ENCODE measurements at places on chromosomes 1 and 21. TPM values are rescaled to one million over a fixed set of nuclear protein-coding genes. Genes with fewer than 3 reads are reported as not detected.

DNA sequence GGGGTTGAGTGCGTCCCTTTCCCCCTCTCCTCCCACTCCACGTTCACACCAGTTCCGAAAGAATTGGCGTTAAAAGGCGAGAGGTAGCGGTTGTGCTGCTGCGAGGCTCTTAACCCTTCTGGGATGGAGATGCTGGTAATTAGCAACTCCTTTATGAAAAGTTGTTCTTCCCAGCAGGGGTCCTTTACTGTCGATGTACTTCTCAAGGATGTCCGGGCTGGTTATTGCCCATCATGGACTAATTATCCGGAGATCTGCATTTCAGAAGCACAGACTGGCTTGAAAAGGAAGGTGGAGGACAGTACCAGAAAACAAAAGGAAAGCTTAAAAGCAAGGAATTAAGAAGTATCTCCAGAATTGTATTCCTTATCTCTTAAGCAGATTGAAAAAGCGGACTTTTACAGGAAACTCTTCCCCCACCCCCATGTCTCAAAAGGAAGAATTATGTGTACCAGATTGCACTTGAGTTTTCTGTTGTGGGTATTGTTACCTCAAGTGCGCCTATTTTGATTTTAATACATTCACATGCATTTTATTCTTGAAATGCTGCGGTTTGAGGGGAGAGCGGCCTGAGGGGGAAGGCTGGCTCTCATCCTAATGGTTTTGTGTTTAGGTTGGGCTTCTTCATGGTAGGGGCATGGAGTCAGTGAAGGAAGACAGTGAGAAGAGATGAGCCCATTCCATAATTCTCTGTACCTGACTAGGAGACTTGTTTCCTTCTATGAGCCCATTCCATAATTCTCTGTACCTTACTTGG is 1.5 kb downstream of the AK4 start:
- DNase-seq, result no peak

DNA sequence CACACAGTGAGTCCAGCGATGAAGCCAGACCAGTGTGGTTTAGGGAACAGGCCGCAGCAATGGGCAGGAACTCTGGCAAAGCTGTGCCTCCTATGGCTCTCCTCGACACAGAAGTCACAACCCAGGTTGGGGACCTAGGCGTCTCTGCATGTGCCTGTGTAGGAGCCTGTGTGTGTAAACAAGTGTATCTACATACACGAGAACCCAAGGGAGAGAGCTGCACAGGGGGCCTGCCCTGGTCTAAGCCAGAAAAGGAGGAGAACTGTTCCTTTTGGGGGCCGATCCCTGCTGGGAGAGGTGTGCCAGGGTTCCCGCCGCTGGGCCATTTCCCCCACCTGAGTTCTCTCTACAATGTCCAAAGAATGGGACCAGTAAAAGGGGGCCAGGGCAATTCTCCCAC is 56.0 kb downstream of the CD247 start:
- no peak for DNase-seq

DNA sequence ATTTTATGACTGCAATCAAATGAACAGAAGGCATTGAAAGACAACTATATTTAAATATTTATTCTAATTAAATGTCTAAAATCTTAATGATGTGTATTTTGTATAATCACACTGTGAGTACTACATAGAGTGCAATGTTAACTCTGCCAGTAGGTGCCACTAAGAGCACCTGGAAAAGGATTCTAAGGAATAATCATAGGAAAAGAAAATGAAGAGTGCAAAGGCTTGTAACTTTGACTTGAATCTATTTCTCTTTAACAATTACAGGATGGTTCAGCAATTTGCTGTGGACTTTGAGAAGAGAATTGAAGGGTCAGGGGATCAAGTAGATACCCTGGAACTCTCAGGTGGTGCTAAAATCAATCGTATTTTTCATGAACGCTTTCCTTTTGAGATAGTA is 200.4 kb downstream of the DNM3 start:
- DNase-seq, result no peak

DNA sequence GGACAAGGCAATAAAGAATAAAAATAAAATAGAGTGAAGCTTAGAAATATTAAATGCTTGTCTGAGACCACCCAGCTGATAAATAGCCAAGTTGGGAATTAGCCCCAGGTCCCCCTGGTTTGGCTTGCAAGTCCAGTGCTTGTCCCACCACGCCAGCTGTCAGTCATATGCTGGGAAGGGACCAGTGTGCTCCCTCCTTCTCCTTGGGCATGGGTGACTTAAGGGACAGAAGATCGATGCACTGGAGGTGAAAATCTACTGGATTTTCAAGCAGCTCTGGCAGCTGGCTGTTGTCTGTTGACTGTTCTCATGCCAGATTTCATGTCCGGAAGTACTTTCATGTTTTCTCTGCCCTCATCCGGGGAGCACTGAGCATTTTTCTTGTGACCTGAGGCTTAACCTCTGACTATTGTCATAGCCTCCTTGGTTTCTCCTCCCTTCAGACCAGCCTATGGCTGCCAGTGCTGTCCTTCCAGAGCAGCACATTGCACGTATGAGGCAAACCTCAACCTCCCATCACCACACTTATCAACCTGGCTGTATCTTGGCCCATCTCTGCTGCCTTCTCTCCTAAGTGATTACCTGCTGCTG is 12.4 kb downstream of the LMOD1 start:
- no peak for DNase-seq

GRCh38 chr1:15837931-15838330 is 9.6 kb upstream of the SPEN start:
- DNase-seq, result peak; percentile 69

GRCh38 chr1:225817611-225818061 is 7.7 kb downstream of the EPHX1 start:
- peak; percentile 90 for DNase-seq

The NBPF20 gene
- total RNA-seq, result 3.2 TPM
